ENCODE measurements at places on chromosomes 7 and 10.

DNA sequence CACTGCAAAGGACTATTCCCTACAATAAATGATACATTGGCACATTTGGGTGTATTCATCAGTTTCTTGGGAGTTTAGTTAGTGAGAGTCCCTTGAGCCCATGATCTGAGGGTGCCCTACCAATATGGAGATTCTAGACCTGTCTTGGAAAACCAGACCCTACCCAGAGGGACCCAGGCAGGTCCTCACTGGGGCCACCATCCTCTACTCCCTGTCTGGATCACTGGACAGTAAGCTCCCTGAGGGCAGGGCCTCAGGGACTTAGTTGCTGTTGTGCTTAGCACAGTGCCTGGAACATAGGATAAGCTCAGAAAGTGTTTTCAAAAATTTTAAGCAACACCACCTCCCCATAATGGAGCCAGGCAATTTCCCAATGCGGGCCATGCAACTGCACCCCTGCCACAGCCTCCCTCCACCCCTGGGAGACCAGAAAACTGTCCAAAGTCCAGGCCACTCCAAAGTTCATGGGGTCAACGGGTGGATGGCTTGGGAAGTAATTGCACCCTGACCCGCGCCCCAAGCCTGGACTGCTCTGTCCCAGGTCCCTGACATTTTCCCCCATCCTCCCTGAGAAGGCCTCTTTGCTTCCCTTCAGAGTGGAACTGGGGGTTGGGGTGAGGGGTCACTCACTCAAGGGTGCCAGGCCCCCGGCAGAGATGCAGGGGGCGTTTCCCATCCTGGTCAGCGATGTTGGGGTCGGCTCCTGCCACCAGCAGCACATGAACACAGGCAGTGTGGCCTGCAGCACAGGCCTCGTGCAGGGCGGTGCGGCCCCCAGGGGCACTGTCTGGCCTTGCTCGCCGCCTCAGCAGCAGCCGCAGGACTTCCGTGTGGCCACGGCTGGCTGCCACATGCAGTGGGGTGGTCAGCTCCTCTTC lies 1.0 kb downstream of the ASB10 start:
- no peak for DNase-seq

DNA sequence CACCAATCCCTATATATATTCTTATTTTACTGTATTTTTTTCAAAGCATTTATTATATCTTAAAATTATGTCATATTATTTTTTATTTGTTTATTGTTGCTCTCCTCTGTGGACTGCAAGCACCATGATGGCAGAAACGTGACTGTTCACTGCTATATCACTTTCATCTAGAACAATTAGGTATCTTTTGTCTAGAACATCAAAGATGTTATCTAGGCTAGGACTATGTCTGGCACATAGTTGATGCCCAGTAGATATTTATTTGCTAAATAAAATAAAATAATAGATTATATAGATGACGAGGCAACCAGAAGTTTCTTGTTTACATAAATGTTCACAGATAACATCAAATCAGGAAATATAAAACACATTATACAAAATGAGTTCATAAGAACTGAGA lies 12.4 kb upstream of the GPR158 start:
- no peak for DNase-seq

DNA sequence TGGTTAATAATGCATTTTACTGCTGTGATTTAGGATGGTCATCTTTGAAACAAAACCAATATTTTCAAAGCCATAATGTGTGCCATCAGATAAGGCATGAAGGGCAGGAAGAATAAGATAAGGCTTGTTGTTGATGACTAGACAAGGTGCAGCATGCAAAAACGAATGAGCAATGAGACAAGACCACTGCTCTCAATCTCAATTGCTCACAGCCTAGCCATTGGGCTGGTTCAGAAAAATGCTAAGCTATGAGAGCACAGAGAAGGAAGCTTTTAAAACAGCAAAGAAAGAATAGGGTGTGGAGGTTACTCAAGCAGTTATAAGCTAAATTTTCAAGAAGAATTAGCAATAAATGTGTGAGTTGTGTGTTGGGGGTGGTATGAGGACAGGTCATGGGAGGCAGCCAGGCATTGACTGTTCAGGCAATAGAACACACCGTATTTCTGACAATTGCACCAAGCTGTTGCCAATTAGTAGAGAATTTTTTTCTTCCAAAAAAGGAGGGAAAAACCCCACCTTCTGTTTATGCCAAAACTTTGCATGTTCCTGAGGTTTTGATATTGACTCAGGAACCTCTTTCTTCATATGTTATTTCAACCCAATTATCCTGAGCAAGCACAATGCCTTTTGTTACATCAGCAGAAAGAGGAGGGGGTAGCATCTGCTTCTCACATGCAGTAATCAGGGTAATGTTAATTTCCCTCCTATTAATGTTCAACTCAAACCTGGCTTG lies 276.5 kb downstream of the HDAC9 start:
- no peak for DNase-seq

DNA sequence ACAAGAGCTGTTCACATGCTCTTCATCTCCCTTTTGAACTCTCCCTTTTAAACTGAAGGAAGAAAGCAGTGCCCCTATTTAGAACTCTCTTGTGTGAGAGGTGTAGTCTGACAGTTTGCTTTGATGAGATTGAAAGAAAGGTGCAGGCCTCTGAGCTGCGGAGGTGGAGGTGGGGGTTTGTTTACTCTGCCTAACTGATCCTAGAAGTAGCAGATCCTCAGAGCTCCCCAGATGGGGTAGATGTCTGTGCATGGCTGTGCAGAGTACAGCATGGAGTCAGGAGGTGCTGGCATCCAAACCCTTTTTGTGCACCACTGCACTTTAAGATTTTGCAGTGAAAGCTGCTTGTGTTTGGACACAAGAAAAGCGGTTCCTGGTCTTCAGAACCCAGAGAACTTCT lies 58.3 kb downstream of the MINDY4 start:
- DNase-seq: no peak

DNA sequence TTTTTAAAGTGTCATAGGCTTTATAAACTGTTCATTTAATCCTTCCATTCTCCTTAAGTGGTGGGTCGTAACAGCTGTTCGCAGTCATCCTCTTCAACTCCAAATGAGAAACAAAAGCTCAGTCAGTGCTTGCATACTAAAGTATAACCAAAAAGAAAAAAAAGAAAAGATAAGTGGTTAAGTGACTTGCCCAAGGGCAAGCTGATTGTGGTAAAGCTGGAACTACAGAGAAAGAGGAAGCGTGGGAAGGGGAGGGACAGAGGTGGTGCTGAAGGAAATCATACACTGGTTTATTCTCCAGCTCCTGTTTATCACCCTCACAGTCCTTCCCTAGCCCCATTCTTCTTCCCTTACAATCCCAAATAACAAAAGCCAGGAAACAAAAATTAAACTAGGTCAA lies 29.6 kb downstream of the IDE start:
- no peak for DNase-seq

DNA sequence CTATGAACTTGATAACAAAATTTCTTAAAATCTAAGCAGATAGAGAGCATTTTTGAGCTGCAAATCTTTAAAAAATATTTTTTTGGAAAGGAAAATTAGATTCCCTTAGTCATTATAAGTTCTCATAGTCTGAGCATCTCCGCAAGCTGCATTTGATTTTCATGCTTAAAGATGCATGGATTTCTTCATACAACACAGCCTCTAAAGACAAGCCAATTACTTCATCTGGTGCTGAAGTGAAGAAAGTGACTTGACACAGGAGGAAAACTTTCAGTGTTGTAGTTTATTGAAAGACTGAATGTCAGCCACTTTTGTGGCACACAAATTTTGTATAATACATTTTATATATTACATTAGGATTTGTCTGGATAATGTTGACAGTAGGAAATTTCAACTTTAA lies 22.5 kb downstream of the SEMA3D start:
- no peak for DNase-seq

DNA sequence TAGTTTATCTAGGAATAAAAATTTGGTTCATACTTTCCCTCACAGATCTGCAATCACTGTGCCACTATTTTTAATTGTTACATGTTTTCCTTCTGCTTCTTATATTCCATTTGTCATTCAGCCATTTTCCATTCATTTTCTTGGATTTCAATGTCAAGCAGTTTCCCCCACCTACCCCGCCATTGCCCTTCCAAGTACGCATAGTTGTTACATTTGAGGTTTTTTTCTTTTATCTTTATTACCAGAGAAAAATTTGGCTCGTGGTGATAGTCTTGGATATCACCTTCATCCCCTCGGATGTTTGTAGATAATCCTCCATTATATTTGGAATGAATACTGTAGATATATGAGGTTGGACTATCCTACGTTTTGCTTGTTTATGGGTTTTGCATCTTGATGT lies 159.7 kb downstream of the CRPPA start:
- DNase-seq: no peak

DNA sequence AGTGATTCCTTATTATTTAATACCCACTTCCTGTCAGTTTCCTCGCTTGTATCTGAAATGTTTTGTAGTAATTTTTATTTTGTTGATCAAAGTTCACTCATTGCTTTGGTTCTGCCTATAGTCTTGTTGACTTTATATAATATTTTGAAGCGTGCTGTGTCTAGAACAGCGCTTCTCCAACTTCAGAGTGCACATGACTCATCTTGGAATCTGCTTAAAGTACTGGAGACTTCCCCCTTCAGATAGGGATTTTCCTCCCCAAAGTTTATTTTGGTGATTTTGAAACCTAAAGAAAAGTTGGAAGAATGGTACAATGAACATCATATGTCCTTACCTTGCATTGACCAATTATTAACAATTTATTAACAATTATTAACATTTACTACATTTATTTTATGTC lies 5.8 kb downstream of the COMTD1 start:
- DNase-seq: no peak

GRCh38 chr7:105017657-105018365 lies 3.8 kb downstream of the KMT2E start:
- DNase-seq: no peak

GRCh38 chr10:25678666-25679065 lies 255.4 kb upstream of the MYO3A start:
- DNase-seq: no peak

- DNase-seq: no peak
These were observed 229.2 kb downstream of the RPS24 start for GRCh38 chr10:78262860-78263259.

- no peak for DNase-seq
These were observed 44.8 kb upstream of the FAM133B start for GRCh38 chr7:92634924-92635519.

DNA sequence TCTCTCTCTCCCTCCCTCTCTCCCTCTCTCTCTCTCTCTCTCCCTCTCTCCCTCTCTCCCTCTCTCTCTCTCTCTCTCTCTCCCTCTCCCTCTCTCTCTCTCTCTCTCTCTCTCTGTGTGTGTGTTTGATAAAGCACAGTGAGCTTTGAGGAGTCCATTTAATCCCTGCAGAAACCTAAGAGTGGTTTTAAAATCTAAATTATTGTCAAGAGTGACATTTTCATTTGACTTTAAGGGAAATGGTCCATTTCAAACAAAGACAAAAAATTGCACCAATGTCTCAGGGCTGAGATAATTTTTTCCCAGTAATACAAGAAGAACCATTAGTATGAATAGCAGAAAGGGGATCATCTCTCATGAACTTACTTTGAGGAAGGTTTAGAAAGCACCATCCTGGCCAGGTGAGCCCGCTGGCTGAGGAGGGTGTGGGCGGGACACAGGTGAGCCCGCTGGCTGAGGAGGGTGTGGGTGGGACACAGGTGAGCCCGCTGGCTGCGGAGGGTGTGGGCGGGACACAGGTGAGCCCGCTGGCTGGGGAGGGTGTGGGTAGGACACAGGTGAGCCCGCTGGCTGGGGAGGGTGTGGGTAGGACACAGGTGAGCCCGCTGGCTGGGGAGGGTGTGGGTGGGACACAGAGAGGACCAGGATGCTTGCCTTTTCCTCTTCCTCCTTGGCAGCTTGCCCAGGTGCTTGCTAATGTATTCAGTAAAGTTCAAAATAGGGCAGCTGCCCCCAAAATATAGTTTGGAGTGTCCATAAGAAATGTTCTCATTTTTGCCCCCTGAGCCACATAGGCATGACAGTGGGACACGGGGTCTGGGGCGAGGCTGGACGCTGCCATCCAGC lies 125.0 kb downstream of the DNAJB6 start:
- no peak for DNase-seq

DNA sequence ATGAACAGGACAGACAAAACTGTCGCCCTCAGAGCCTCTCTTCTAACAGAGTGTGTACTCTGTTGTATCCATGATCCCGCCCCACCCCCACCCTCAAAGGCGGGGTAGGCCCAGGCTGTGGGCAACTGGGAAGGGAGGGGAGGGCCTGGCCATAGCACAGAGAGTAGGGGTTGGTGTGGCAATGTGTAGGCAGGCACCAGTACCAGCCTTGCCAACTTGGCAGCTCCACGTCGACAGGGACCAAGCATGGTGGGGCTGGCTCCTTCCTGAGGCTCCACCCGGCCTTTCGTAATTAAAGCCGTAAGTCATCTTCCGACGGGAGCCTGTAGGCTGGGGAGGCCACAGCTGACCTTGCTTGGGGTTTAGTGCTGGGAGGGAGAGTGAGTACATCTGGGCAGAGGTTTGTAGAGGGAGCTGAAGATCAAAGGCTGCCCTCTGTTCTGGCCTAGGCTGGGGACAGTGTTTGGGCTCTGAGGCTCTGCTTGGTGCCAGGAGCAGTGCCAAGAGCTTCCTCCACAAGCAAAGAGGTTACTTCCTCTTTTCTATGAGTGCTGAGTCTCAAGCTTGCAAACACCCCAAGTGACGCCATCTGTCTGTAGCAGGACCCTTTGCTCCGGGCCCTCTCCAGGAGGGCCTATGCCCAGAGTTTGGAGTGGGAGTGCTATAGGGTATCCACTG lies 121.6 kb downstream of the C10orf105 start:
- no peak for DNase-seq

DNA sequence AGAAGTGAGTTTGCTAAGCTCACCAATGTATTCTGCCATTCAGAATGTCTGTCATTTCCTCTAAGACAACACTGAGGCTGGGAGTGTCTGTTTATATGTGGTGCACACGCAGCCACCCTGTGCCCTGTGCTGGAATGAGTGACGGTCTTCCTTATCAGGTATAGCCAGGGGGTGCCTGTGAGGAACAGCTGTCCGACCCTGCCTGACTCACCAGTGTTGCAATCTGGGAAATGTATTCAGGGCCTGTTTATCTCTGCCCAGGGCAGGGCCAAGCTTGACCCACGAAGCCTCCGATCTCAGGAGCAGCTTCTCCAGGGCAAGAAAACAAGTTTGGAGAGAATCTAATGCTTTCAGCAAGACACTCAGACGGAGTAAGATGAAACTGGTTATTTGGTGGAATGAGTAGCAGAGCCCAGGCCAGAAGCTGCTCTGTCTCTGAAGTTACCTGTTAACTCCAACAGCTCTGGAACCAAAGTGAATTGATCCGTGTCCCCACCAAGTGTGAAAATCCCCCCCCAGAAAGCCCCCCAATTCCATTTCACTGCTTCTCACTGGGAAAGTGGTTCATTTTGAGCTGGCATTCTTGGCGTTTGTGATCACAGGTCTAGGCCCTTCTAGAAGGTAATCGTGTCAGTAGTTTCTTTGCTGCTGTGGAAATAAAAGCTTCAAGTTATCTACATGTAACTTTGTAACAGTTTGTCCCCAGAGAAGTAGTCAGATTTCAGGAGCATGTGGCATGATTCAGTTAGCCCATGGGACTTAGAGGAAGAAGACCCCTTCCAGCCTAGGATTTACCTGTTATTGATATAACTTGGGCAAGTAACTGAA lies 6.1 kb upstream of the UBE2H start:
- no peak for DNase-seq
